Esophagus squamous epithelium (tissue), 5 donors: ENCODE measurements at places on chromosomes 5 and 9.

- no peak for DNase-seq
Observed at GRCh38 chr5:135240283-135240633, 158.8 kb downstream of the MACROH2A1 start.

- no peak for DNase-seq
Observed at GRCh38 chr5:33828626-33829308, 63.0 kb downstream of the ADAMTS12 start.

GRCh38 chr5:77430726-77431125 lies 61.4 kb downstream of the WDR41 start:
- no peak for DNase-seq

GRCh38 chr5:2149195-2149539 lies 266.4 kb upstream of the IRX4 start:
- no peak for DNase-seq

GRCh38 chr5:111472579-111472978 lies 39.8 kb downstream of the STARD4 start:
- DNase-seq = no peak

GRCh38 chr5:76576996-76577395 lies 46.2 kb downstream of the F2RL2 start:
- no peak for DNase-seq

- DNase-seq = no peak
Observed at GRCh38 chr5:112929336-112930081, 7.5 kb upstream of the REEP5 start.

DNA sequence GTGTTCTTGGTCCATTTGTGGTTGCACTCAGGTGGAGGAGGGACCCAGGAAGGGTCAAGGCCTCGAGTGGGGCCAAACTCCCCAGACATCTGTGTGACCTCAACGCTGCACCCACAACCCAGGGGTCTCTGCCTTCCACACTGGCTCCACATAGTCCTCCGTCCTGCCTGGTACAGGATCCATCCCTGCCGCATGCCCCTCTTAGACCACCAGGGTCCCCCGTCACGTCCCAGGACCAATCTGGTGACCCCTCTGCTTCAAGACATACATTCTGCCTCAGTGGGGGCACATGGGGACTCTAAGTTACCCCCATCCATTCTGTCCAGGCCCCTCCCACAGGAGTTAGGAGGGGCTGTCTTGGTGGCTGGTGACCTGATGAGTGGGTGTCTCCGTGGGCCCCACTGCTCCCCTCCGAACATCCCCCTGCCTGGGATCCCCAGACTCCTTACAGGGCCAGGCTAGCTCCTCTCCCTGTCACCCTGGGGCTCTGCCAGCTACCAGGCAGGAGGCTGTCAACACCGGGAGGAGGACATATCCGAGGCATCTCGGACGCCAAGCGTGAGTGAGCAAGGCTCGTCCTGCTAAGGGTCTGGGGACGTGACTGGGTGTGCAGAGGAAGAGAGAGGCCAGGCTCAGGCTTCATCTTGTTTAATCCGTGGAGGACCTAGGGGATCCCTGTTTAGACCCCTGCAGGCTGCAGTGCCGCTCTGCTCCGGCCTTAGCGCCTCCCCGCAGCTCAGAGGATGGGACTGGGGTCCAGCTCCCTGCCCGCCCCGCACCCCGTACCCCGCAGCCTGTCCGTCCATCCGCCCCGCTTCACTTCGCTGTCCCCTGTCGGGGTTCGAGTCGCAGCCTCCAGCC lies 32.3 kb downstream of the TSPAN17 start:
- no peak for DNase-seq

GRCh38 chr5:180373454-180373853 lies 20.3 kb upstream of the GFPT2 start:
- no peak for DNase-seq
